Stimulated activated CD4-positive, alpha-beta T cell treated with anti-CD3 and anti-CD28 coated beads, TNF-alpha, amount 100 ng/mL, for 4 hours (primary cell): ENCODE measurements at places on chromosomes 1 and 21.

DNA sequence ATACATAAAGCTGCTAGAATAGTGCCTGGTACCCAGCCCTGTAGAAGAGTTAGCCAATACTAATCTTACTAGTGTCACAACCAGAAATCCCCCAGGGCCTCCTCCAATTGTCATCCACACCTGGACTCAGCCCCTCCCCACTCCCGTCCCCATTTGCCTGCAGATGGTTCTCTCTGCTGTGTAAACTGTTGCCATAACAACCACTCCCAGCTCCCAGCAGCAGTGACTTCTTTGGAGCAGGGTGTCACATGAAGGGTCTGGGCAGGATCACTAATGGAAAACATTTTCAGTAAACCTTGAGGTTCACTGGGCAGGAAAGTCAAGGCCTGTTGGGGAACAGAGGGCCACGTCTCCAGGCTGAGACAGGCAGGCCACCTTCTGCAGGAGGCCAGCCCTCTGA is 126.0 kb upstream of the IPO9 start:
- no peak for DNase-seq

- DNase-seq = no peak
Observed at GRCh38 chr1:8969937-8970336, 24.3 kb downstream of the CA6 start.

DNA sequence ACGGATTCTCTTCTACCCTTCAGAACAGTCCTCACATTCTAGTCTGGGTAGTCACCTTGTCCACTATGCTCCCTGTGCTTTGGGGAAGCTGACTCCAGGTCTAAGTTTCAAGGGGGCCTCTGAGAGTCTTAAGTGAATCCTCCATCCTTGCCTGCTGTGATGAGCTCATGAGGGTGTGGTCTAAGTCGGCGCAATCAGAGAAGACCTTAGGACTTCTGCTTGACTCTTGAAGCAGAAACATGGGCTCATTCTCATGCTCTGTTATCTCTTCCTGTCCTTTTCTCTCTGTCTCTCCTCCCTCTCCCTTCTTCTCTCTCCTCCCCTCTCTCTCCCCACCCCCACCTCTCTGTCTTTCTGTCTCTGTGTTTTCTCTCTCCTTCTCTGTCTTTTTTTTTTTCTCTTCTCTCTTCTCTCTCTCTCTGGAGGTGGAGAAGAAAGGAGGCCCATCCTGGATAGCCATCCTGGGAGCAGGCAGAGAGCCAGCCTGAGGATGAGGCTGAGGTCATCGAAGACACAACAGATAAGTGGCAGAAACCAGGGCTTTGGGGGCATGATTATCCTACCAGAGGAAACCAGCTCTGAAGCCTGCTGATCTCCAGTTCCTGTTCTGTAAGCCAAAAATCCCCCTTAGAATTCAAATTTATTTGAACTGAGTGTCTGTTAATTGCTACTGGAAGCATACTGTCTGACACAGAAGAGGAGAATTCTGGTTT is 245.6 kb downstream of the SIPA1L2 start:
- no peak for DNase-seq

DNA sequence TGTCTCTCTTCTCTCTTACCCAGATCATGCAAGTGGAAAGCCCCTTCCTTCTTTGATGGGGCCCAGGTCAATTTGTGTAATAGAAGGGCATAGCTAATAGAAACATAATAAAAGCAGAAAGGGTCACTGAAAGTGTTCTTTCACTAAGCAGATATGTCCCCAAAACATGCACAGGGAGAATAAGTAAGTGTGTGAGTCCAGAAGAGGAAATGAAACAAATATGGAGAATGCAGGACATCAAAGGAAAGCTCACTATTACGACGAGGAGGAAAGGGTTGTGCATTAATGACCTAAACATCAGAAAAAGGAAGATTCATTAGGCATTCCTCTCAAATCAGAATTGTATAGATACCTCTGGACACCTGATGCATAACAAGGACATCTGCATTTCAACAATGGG is 81.4 kb upstream of the SMYD2 start:
- no peak for DNase-seq

DNA sequence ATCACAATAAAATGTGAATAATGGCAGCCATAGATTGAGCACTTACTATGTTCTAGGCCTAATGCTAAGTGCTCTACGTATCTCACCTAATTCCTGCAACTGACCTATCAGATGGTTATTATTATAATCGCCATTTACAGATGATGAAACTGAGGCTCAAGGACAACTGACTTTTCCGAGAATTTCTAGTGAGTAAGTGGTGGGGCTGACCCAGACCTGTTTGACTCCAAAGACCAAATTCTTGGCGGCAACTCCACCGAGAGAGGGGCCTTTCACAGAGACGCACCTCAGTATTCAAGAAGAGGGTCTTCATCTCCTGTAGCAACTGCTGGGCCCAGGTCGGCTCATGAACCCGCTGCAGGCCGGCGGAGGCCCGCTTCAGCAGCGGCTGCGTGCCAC is 573 bp downstream of the TMEM234 start:
- DNase-seq = no peak

- no peak for DNase-seq
Observed at GRCh38 chr1:65372557-65372956, 47.9 kb upstream of the LEPR start.

- no peak for DNase-seq
Observed at GRCh38 chr1:108190001-108190634, 10.0 kb downstream of the SLC25A24 start.

DNA sequence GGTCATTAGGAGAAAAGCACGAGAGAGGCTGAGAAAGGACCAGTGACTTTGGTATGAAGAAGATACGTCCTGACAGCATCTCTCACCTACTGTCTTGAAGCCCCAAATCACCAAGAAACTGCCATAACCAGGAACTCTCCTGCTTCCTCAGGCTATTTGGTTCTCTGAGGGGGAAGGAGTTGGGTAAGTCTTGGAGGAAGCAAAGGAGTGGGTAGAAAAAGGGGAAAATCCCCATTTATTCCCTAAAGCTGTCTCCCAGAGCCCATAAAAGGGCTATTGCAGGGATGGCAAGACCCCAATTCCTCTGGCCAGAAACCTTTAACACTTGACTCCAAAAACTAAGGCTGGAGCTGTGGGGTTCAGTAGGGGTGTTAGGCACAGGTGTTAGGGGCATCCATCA is 2.1 kb upstream of the PBXIP1 start:
- DNase-seq = no peak

- no peak for DNase-seq
Observed at GRCh38 chr1:179016706-179017382, 8.8 kb upstream of the FAM20B start.

DNA sequence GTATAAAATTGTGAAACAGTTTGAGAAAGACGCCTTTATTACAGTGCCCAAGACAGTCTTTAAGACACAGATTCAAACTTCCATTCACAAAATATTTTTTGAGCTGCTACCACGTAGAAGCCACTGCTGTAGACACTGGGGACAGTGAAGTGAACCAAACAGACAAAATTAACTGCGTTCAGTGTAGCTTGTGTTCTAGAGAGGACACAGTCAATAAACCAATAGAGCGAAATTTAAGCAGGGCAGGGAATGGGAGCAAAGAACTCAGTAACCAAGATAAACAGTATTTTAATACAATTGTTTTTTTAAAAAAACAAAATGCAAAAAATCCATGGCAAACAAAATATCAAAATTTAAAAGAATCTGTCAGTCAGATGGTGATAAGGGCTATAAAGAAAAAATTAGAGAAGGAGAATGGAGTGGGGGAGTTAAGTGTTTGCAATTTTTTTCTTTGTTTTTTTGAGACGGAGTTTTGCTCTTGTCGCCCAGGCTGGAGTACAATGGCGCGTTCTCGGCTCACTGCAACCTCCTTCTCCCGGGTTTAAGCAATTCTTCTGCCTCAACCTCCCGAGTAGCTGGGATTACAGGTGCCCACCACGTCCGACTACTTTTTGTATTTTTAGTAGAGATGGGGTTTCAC is 719 bp upstream of the PARS2 start:
- no peak for DNase-seq

- DNase-seq = no peak
Observed at GRCh38 chr1:156602557-156602993, 1.3 kb upstream of the GPATCH4 start.

DNA sequence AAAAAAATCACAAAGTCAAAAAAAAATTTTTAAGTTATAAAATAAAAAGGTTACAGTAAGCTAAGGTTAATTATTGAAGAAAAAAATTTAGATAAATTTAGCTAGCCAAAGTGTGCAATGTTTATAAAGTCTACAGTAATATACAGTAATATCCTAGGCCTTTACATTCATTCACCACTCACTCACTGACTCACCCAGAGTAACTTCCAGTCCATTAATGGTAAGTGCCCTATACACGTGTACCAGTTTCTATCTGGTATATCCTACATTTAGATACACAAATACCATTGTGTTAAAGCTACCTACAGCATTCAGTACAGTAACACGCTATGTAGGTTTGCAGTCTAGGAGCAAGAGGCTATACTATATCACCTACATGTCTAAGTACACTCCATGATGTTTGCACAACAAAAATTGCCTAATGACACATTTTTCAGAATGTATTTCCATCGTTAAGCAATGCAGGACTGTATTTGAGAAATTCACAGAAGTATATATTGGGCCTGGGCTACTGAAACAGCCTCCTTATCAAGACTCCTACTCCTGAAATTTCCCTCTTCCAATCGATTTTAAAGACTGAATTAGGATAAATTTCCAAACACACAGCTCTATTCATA is 155.1 kb downstream of the COP1 start:
- no peak for DNase-seq

- no peak for DNase-seq
Observed at GRCh38 chr1:23577056-23578004, 18.0 kb upstream of the ID3 start.

GRCh38 chr1:206663832-206664652 is 20.7 kb upstream of the MAPKAPK2 start:
- DNase-seq = peak; percentile 45

- DNase-seq = no peak
Observed at GRCh38 chr1:156055281-156056048, 883 bp downstream of the LAMTOR2 start.

GRCh38 chr1:10685196-10685807 is 111.1 kb downstream of the CASZ1 start:
- DNase-seq = no peak

GRCh38 chr1:200535605-200536004 is 84.9 kb downstream of the KIF14 start:
- DNase-seq = no peak

GRCh38 chr1:244957525-244957924 is 93.2 kb upstream of the HNRNPU start:
- DNase-seq = no peak

GRCh38 chr21:22925032-22925431 is 1926.8 kb downstream of the NCAM2 start:
- DNase-seq = no peak

DNA sequence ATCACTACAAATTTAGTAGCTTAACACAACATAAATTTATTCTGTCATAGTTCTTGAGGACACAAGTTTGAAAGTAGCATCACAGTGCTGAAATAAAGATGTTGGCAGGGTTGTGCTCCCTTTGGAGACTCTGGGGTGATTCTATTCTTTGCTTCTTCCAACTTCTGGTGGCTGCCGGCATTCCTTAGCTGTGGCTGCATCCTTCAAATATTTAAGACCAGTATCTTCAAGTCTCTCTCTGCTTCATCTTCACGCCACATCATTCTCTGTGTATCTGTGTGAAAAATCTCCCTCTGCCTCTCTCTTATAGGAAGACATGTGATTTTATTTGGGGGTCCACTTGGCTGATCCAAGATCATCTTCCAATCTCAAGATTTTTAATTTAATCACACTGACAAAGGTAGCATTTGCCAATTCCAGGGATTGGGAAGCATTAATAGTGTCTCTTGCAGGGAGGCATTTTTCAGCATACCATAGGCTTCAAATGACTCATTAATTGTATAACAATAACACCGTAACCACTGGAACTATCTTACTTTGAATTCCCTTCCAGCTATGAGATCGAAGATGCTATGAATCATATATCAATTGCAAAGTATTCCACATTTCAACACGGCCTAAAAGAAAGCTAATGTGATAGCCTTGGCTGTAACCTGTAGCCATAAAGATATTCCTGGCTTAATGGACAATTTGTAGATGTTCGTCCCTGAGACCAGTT is 74.6 kb downstream of the DPT start:
- DNase-seq = no peak

DNA sequence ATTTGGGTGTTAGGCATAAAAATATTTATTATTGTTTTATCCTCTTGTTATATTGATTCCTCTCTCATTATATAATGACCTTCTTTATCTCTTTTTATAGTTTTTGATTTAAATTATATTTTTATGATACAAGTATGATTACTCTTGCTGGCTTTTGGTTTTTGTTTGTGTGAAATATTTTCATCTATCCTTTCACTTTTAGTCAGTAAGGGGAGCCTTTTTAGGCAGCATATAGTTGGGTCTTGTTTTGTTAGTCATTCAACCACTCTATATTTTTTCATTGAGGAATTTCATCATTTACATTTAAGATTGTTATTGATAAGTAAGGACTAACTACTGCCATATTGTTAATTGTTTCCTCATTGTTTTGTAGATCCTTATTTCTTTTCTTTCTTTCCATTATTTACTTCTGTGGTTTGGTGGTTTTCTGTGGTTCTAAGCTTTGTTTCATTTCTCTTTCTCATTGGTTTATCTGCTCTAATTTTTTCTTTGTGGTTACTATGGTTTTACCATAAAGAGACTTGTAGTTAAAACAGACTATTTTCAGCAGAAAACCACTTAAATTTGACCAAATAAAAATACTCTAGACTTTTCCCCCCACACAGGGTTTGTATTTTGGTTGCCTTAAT is 593.1 kb downstream of the NUF2 start:
- DNase-seq = no peak

DNA sequence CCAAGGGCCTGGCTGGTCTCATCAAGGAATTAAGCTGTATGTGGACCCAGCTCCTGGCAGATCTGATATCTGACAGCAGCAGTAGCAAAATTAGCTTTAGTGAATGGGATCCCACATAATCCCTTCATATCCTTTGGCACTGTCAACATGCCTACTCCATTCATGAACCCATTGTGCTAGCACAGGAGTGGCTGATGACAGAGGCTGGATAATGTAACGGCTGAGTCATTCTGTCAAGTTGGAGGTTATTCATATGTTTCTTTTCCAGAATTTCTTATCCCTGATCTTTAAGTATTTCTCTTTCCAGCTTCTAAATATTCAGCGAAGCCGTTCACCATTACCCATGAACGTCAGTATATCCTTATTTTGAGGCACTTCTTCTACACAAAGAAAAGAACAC is 84.3 kb downstream of the EXTL2 start:
- DNase-seq = no peak

GRCh38 chr21:14306126-14306907 is 76.6 kb downstream of the HSPA13 start:
- no peak for DNase-seq

DNA sequence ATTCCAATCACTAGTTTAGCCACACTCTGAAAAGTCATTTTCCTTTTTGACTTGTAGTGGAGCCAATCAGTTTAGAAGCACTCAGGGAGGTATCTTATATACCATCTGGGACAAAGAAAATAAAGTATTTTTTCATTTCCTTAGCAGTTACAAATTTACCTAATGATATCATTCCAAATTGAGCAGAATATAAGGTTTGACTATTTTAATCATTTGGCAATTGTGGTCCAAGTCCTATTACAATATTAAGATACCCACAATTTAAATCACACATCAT is 170.6 kb downstream of the LTN1 start:
- DNase-seq = no peak

- DNase-seq = no peak
Observed at GRCh38 chr1:97350241-97350640, 570.6 kb downstream of the DPYD start.
